Activated CD4-positive, alpha-beta T cell treated with anti-CD3 and anti-CD28 coated beads, Interleukin-2, amount 10 ng/mL, durations not matched to agents 7 days and 5 days (primary cell): ENCODE measurements at places on chromosomes 1 and 21. TPM values are rescaled to one million over a fixed set of nuclear protein-coding genes. Genes with fewer than 3 reads are reported as not detected.
A peak's percentile ranks its signal among the peaks of the same experiment; 100 is the strongest.

Gene CACNA1S
- total RNA-seq, result not detected

Gene VWA5B1
- total RNA-seq, result 0.15 TPM

Gene PROK1
- total RNA-seq, result not detected

Gene NES
- total RNA-seq, result not detected

GRCh38 chr1:85839459-85839858 lies 131.2 kb upstream of the ZNHIT6 start:
- DNase-seq, result no peak

- DNase-seq, result no peak
Observed at GRCh38 chr1:180154003-180154324, 705 bp upstream of the QSOX1 start.

- DNase-seq, result peak; percentile 49
Observed at GRCh38 chr1:167489571-167490340, 28.6 kb downstream of the CD247 start.

DNA sequence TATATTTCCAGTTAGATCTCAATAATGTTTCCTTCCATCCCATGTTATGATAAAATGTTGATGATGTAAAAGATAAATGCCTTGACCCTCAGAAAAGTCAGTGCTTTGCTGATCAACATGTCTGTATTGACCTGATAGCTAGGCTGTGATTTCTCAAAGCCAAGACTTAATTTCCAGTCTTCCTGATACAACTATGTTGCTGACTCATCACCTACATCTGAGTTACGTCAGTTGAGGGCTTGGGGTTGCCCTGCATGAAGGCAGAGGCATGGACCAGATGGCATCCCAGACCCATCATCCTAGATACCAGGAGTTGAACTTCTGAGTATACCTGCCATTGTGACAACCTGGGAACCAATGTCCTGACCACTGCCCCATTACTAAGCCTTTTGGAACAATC lies 4.8 kb downstream of the LCE1D start:
- no peak for DNase-seq

GRCh38 chr1:113456967-113457366 lies 66.7 kb downstream of the MAGI3 start:
- DNase-seq, result no peak

DNA sequence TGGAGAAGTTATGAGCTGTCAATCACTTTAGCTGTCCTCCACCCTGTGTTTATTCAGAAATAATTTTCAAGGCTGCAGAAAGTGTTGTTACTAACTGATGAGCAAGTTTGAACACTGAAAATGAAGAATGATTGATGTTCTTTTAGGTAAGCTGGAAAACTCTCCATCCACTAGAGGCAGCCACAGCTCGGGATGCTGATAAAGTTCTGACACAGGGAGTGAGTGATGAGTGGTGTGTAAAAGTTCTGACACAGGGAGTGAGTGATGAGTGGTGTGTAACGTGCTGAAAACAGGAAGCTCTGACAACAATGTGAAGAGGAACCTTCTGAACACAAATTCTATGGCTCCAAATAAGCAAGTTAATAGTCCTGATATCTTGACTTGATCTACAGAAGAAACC lies 197.5 kb upstream of the PTBP2 start:
- no peak for DNase-seq
